Coronary artery (tissue), 2 donors: ENCODE measurements at places on chromosomes 11 and 22.

GRCh38 chr11:41459465-41460401 is at the start of gene LRRC4C:
LRRC4C (minus strand) TSS chr11:41459652.
- no peak for DNase-seq

GRCh38 chr11:126595560-126595959 is 240.1 kb downstream of the ST3GAL4 start:
- no peak for DNase-seq

DNA sequence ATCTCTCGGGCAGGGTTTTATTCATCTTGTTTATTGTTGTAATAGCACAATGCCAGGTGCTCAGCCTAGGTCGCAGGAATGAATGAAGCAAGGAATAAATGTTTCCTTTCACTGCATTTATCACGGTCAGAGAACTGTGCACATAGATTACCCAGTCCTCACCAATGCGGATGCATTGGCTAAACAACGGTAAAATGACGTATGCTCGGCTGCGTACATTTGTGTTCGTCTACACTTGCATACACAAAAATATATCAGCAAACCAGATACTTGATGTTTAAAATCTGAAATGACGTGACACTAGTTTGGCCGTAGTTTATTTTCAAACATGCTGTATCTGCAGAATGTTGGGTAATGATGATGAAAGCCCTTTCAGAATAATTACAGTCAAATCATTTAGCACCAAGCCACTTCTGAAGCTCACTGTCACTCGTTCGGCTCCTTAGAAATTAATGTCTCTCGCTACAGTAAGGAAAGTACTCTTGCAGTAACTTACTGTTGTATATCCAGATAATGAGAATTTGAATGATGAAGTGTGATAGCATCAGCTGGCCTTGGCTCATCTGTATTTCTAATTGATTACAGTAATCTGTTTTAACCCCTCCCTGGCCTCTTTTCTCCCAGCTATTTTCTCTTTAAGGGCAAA is 268.9 kb downstream of the LRRC4C start:
- no peak for DNase-seq

DNA sequence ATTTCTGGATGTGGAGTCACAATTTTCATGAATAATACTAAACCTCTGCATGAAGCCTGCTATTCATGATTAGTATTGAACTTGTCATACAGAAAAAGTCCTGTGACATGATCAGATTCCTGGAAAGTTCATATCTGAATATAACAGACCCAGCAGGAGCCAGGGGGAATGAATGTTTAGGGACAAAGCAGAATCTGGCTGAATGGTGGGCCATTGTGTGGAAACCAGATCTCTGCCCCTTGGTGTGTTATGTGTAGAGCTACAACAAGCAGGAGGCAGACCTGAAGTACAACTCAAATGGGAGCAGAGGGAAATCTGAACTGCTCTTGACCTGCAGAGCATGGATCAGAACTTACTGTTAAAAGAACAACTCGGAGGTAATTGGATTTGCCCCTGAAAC is 30.3 kb downstream of the KREMEN1 start:
- DNase-seq = no peak

DNA sequence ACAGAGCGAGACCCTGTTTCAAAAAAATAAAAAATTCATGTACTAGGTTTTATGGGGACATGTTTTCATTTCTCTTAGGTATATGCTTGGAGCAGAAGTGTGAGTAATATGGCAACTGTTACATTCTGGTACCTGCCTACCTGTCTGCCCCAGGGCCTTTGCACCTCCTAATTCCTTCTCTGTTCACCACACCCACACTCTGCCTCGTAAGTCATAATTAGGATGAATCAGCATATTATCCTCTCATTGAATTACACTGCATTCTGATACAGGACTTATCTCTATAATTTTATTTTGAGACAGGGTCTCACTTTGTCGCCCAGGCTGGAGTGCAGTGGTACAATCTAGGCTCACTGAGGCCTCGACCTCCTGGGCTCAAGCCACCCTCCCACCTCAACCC is 3.1 kb upstream of the RAPSN start:
- DNase-seq = no peak
